ENCODE measurements at places on chromosomes 12 and 14. TPM values are rescaled to one million over a fixed set of nuclear protein-coding genes. Genes with fewer than 3 reads are reported as not detected.

Gene CCDC59
- total RNA-seq: 141 TPM

Gene RPL10L
- not detected for total RNA-seq

Gene PIWIL1
- total RNA-seq: not detected

Gene KIF26A
- 0.94 TPM for total RNA-seq

Gene LMO3
- not detected for total RNA-seq

Gene MYF6
- total RNA-seq: not detected

Gene GPR162
- total RNA-seq: 0.76 TPM

Gene LTB4R2
- total RNA-seq: 11.5 TPM

Gene ELK3
- total RNA-seq: 10.9 TPM

Gene SIX4
- not detected for total RNA-seq

Gene TEX52
- total RNA-seq: not detected

Gene MAP1LC3B2
- total RNA-seq: 1.7 TPM

Gene GDF11
- 11.9 TPM for total RNA-seq

Gene CD69
- total RNA-seq: 143 TPM

Gene RNFT2
- total RNA-seq: 14.8 TPM

Gene TBC1D30
- 1.6 TPM for total RNA-seq

Gene EAPP
- 38.6 TPM for total RNA-seq

Gene MYH6
- total RNA-seq: not detected

Gene PIP4K2C
- 18.5 TPM for total RNA-seq

Gene RND1
- 3.1 TPM for total RNA-seq

Gene GALC
- 8.6 TPM for total RNA-seq

Gene SLC2A14
- 0.08 TPM for total RNA-seq

Gene ABCD2
- total RNA-seq: 3.1 TPM

Gene CLEC9A
- not detected for total RNA-seq

Gene PTPRO
- 1.4 TPM for total RNA-seq

Gene P2RX2
- not detected for total RNA-seq

Gene TSPAN19
- not detected for total RNA-seq

Gene SOAT2
- 3.8 TPM for total RNA-seq

Gene FAM186B
- total RNA-seq: 0.41 TPM

Gene KCNC2
- not detected for total RNA-seq

Gene CGRRF1
- 12.9 TPM for total RNA-seq

Gene LRRC10
- total RNA-seq: not detected

Gene GDF3
- total RNA-seq: not detected

Gene CAPRIN2
- total RNA-seq: 6.7 TPM

Gene ALDH1L2
- 4.8 TPM for total RNA-seq

Gene NOVA1
- 0.28 TPM for total RNA-seq

Gene AKAP5
- total RNA-seq: 1.4 TPM

Gene KRT6A
- not detected for total RNA-seq

Gene MYF5
- total RNA-seq: not detected

Data from activated naive CD8-positive, alpha-beta T cell treated with anti-CD3 and anti-CD28 coated beads for 36 hours (primary cell).